Cardiac septum (tissue), 1 donor: ENCODE measurements at places on chromosomes 5 and 9. TPM values are rescaled to one million over a fixed set of nuclear protein-coding genes. Genes with fewer than 3 reads are reported as not detected.

DNA sequence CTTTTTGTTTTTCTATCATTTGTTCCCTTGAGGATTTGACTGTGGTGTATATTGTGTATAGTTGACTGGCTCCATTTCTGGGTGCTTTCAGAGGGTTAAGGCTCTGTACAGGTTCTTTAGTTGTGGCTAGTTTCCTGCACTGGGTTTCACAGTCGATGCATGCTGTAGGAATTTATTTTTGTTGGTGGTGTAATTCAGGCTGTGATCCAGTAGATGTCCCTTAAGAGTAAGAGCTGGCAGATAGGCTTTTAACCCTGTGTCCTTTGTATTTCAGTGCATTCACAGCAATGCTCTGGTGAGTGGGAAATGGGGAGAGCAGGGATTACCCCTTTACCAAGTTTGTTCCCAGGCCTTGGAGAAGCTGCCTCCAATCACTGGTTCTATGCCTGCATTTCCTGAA is 112.9 kb downstream of the SPATA31D1 start:
- no peak for DNase-seq

- DNase-seq, result no peak
Measured at GRCh38 chr5:11045411-11045810, 284.4 kb upstream of the DAP start.

DNA sequence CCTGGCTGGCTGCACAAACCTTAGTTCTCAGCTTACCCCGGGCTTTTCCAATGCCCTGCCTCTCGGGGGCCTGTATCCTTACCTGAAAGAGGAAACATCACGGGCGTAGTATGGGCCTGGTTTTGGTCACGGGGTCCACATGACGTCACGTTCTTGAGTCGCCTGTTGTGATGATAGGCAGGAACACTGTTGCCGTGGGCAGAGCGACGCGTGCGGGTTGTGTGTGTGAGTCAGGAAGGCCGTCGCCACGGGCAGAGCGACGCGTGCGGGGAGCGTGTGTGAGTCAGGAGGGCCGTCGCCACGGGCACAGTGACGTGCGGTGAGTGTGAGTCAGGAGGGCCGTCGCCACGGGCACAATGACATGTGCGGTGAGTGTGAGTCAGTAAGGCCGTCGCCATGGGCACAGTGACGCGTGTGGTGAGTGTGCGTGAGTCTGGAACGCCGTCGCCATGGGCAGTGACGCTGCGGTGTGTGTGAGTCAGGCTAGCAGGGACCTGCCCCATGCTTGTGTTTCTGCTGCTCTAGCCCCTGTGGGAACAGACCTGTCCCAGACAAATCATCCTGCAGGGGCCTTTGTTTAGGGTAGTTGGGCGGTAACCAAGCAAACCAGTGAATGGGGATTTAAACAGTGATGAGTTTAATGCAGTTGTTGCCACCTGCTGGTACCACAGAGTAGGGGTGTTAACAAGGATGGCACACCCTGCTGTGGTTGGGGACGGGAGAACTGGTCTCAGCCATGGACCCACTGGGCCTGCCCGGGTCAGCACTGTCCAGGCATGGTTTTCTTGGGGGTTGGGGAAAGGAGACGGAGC is 19.8 kb downstream of the TRIP13 start:
- no peak for DNase-seq

GRCh38 chr5:51095486-51095885 is 287.8 kb upstream of the ISL1 start:
- DNase-seq, result no peak

Gene CARD9
- 0.70 TPM for total RNA-seq

DNA sequence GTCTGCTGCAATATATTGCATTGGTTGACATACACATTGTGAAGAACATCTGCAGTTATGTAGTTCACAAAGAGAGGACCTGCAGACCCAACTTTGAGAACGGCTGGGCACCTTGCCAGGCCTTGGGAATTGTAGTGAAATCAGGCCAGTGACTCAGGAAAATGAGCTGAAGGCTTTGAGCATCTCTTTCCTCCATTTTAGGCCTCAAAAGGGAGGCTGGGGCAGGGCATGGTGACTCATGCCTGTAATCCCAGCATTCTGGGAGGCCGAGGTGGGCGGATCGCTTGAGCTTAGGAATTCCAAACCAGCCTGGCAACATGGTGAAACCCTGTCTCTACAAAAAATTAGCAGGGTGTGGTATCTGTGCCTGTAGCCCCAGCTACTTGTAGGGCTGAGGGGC is 1.4 kb upstream of the IPPK start:
- no peak for DNase-seq

Gene TEK
- total RNA-seq, result 21.0 TPM

DNA sequence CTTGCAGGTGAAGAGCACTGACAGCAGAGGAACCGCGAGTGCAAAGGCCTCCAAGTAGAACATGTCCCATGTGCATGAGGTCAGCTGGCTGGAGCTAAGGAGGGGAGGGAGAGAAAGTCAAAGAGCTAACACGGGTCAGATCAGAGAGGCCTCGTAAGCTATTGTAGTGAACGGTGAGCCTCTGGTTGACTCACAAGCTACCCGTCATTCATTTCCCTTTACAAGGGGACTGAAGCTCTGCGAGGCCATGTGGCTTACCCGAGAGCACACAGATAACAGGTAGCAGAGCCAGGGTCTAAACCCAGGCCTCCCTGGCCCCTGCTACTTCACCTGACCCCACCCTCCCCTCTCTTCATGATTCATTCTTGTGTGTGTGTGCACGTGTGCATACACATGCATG is 152.7 kb upstream of the ADRA1B start:
- no peak for DNase-seq

GRCh38 chr9:104911032-104911607 is 16.8 kb downstream of the ABCA1 start:
- DNase-seq, result no peak

Gene SPATA31E1
- total RNA-seq, result not detected

- DNase-seq, result no peak
Measured at GRCh38 chr5:23208959-23209431, 298.4 kb upstream of the PRDM9 start.

Gene SPARC
- total RNA-seq, result 539 TPM

Gene GDF9
- 0.43 TPM for total RNA-seq

Gene PRDM9
- total RNA-seq, result not detected

Gene MAMDC4
- 11.0 TPM for total RNA-seq

Gene CCL21
- total RNA-seq, result 30.1 TPM

Gene SELENOP
- total RNA-seq, result 149 TPM

Gene ORM2
- 0.32 TPM for total RNA-seq

Gene HMCN2
- 5.3 TPM for total RNA-seq

DNA sequence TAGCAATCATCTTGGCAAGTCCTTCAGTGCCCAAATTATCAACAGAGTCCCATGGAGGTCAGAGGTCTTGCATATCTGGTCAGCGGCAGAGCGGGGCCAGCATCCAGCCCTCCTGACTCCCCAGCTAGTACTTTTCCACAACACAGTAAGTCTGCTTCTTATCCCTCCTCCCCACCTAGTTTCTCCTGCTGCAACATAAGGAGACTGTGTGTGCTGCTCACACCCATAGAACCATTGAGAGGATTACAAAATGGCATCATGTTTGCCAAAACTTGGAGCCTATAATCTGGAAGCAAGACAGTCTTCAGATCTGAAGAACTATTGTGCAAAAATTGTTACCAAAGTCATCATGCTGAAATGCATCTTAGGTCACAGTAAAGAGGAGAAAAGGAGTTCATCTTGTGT is 125.8 kb upstream of the ZNF366 start:
- DNase-seq, result no peak

Gene MROH2B
- not detected for total RNA-seq

- DNase-seq, result no peak
Measured at GRCh38 chr5:151660616-151661495, 25.9 kb downstream of the SPARC start.

DNA sequence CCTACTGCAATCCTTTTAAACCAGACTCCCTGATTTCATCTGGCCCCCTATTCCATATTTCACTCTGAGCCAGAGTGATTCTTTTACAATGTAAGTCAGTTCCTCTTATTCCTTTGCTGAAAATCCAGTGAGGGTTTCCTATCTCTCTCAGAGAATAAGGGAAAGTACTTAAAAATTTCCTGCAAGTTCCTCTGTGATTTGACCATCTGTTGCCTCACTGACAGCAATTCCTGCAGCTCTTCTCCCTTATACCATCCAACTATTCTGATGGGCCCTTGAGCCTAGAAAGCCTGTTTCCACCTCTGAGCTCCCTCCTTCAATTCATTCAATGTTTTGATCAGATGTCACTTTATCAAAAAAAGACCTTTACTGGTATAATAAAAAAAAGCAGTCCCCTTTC is 317.1 kb upstream of the CCNH start:
- DNase-seq, result no peak

DNA sequence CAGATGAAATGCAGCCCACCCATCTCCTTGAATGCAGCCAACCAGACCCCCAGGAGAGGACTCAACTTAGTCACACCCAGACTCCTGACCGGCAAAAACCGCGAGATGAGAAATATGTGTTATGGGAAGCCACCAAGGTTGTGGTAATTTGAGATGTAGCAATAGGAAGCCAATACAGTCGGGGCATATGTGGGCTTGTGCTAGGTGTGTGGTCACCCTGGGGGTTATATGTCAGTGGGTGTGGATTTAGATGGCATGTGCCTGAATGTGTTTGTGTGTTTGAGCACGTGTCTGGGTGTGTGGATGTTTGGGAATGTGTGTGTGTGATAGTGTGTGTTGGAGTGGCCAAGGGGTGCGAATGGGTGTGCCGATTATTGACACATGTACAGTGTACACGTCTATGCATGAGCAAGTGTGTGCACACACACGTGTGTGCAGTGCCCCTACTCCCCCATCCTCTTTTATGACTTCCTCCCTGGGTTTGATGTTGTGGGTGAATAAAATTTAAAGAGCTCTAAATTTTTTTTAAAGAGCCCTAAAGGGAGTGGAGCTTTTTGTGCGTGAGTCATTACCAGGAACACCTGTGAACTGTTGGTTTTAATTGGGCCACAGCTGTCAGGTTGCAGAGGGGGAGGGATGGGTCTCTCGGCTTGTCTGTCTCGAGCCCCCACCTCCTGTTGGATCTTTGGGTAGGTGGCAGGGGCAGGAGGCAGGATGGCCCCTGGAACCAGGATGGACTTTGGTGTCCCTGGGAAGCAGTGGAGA is 86.8 kb downstream of the LHX2 start:
- no peak for DNase-seq

DNA sequence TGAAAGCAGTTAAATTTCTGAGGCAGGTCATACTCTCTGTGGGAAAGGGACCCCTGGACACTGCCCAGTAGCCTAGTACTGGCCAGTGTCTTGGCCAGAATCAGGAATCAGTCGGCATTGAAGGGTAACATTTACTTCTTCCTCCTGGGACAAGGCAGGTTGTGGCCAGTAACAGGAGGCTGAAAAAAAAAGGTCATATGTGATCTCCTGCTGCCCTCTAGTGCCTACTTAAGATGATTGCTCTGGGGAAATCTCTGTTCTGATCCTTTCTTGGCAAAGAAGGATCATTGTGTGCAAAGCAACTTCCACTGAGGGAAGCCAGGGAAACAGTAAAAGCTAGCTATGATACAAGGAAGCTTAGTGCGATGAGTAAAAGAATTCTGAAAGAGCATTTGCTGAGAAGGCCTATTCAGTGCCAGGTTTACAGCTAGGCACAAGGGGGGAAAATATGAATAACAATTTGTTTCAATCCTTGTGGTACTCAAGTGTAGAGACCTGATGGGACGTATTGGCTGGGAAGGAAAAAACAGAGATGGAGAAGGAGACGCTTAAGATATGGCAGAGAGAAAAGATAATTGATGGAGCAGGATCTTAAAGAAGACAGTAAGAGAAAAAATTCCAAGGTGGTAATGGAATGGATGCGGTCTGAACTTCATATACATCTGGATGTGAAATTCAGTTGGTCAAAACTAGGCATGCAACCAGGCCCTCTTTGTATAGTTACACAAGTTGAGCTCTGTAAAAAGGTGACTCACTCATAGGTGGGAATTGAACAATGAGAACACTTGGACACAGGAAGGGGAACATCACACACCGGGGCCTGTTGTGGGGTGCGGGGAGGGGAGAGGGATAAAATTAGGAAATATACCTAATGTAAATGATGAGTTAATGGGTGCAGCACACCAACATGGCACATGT is 25.8 kb upstream of the TRIM32 start:
- DNase-seq, result no peak

DNA sequence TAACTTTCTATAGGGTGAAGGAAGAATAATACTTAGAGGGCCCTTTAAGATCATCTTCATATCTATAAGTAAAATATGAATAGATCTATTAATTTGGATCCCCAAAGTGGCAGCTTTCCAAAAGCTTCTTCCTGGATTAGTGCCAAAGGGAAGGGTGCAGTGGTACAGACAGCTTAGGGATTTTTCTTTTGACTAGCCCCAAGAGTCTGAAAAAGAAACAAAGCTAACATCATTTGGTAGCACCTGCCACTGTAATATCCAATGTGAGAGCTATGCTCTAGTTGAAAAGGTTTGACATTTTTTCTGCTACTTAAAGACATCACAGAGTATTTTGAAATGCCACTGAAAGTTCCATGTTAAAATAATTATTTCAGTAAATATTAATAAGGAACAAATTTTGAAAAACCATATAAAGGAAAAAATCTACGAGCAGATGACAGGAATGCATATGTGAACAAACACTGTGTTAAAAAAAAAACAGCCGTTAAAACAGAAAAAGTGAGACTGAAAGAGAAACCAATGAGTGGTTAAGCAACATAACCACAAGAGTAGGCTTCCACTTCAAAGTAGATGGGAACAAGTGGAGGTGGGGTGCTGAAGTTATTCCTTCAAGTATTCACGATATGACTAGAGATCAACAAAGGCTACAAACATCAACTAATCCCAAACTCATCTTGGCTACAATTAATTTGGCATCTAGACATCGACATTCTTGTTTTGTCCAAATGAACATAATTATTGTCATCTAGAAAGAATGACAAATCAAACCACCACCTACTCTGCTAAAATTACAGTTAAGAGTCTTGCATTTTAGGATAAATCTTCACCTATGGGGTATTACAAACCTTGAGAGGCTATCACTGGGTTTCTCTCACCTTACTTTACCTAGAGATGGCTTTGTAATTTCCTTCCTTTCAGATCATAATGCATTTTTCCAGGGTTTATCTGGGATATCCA is 137.5 kb downstream of the CPLANE1 start:
- DNase-seq, result no peak

Gene RASGEF1C
- total RNA-seq, result 0.40 TPM

DNA sequence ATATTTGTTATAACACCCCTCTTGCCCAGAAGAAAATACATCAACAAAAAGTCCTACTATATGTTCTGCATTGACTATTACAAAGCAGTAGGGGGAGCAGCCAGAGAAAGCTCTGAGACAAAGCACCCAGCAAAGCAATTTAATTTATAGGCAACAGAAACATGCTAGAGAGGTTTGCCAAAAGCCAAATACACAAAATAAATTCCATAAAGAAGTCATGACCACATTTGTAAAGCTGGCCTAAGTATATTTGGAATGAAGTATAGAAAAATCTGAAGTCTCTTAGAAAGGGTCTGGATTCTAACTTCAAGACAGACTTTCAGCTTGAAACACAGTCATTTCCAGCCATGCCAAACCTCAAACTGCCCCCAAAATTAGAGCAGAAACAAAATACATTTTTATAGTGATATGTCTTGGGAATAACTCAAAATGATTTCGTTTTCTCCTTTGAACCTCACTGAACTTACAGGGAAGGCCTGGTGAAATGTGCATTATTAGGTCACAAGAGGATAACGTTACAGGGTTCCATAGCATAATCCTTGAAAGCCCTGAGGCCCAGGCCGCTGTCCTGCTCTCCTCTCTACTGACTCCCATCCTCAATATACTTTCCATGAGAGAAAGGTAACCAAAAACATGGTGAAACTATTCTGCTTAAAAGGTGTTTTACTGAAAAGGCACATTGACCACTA is 451.8 kb downstream of the RAB3C start:
- no peak for DNase-seq
